ENCODE measurements at places on chromosomes 6 and 20.

- no peak for DNase-seq
These were observed 327.6 kb upstream of the HTR1E start for GRCh38 chr6:86609549-86610388.

- no peak for DNase-seq
These were observed 7.3 kb downstream of the ADA start for GRCh38 chr20:44644230-44644617.

DNA sequence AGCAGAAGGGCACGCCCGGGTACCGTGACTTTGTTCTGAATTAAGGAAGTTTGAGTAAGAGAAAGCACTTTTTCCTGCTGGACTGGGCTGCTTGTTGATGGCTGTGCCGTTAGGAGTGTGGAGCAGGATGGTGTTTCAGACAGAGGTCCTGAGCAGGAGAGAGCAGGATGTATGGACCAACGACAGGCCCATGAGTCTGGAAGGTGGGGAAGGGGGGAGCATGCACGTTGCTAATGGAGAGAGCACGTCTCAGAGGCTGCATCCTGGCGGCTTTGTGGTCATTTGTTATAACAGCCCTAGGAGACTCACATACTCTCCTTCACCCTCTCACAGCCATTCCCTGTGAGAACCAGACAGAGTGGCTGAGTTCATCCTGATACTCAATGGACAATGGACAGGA is 56.8 kb downstream of the PHACTR3 start:
- DNase-seq = no peak

DNA sequence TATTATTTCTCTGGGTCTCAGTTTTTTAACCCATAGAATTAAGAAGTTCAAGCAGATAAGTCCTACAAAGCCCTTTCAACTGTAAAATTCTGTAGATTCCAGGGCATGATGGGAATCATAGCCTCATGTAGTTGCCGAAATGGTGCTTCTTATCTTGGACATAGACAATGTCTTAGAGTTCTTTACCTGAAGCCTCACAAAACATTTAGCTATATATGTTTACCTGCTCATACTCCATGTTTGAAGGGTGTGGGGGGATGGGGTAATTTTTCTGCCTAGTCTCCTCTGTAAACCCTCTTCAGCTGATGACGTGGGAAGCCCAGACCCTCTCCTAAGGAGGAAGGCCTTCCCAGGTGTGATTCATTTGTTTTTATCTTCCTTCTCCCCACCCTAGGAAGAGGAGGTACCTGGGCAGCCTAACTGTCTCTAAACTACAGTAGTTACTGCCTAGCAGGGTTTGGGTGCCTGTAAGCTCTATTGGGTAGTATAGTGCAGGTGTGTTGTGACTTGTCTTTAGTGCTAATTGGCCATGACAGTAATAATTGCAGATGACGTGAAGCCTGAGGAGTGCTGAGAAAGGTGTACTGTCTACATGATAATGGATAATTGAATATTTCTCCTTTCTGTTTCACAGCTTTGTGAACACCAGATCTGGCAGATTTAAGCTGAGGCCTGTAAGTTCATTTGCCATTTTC is 230.8 kb downstream of the TFAP2B start:
- no peak for DNase-seq

GRCh38 chr20:35319192-35319870 is 27.1 kb upstream of the FAM83C start:
- no peak for DNase-seq

DNA sequence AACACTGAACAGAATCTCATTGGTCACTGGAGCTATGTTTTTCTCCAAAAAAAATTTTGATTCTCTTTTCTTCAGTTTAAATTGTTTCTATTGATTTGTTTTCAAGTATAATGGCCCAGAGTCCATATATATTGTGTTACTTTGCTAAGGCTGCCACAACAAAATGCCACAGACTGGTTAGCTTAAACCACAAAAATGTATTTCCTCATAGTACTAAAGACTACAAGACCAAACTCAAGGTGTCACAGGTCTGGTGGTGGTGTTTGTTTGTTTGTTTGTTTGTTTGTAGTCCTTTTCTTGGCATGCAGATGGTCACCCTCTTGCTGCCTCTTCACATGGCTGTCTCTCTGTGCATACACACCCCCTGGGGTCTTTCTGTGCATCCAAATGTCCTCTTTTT is 34.0 kb downstream of the BMP5 start:
- DNase-seq = no peak

- DNase-seq = no peak
These were observed 31.8 kb downstream of the SAMD3 start for GRCh38 chr6:130190701-130191690.

GRCh38 chr6:140204154-140204553 is 829.7 kb upstream of the CITED2 start:
- no peak for DNase-seq

DNA sequence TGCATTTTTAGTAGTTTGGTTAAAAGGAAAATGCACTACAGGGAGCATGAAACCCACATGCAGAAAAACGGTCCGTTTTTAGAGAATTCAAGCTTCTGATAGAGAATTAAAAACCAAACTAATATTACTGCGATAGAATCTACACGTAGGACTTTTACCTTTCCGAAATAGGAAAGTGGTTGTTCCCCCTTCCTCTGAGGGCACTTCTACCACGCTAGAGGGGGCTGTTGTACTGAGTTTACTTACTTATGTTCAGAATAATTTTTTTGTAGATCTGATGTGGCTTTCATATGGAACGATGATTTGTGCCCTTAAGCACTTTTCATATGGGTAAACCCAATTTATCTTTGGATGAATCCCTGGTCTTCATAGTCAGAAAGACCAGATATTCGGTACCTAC is 264.3 kb upstream of the PLN start:
- no peak for DNase-seq

Measured in activated CD4-positive, alpha-beta T cell treated with anti-CD3 and anti-CD28 coated beads for 1 hour (primary cell).